Muscle of leg (tissue), 16 donors: ENCODE measurements at places on chromosomes 2 and 18.
A peak's percentile ranks its signal among the peaks of the same experiment; 100 is the strongest.

DNA sequence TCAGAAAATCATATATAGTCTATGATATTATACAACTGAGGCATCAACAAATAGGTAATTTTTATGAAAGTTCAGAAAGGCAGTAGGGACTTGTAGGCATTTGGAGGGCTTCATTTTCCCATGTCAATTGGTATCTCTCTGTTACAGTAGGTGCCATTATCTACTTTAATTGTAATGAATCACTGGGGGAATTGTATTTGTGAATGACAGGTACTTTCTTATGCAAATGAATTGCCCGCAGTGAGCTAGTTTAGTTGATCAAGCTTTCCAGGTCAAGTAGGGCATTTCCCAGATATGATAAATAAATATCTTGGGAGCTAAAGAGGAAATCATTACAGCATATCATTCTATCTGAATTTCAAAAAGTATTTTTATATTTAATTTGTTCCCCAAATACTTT lies 1116.3 kb downstream of the DPP10 start:
- H3K4me1 ChIP-seq = no peaks in the 10 kb centered on the region
- no peak for DNase-seq
- no peaks in the 10 kb centered on the region for H3K27me3 ChIP-seq
- no peak overlapping the region for H3K27ac ChIP-seq
- H3K4me3 ChIP-seq = no peak overlapping the region
- H3K36me3 ChIP-seq = no peaks in the 10 kb centered on the region

GRCh38 chr18:13295894-13296293 lies 77.3 kb downstream of the LDLRAD4 start:
- no peaks in the 10 kb centered on the region for H3K36me3 ChIP-seq
- H3K27me3 ChIP-seq = no peaks in the 10 kb centered on the region
- peaks cover 11% of the 10 kb centered on the region for H3K4me1 ChIP-seq

GRCh38 chr2:176111309-176111663 lies 4.2 kb downstream of the HOXD11 start:
- no peak overlapping the region for H3K4me3 ChIP-seq
- H3K36me3 ChIP-seq = no peaks in the 10 kb centered on the region
- peaks cover 89% of the 10 kb centered on the region for H3K27me3 ChIP-seq
- peaks cover 25% of the 10 kb centered on the region for H3K4me1 ChIP-seq
- H3K27ac ChIP-seq = no peak overlapping the region
- DNase-seq = peak; percentile 83

DNA sequence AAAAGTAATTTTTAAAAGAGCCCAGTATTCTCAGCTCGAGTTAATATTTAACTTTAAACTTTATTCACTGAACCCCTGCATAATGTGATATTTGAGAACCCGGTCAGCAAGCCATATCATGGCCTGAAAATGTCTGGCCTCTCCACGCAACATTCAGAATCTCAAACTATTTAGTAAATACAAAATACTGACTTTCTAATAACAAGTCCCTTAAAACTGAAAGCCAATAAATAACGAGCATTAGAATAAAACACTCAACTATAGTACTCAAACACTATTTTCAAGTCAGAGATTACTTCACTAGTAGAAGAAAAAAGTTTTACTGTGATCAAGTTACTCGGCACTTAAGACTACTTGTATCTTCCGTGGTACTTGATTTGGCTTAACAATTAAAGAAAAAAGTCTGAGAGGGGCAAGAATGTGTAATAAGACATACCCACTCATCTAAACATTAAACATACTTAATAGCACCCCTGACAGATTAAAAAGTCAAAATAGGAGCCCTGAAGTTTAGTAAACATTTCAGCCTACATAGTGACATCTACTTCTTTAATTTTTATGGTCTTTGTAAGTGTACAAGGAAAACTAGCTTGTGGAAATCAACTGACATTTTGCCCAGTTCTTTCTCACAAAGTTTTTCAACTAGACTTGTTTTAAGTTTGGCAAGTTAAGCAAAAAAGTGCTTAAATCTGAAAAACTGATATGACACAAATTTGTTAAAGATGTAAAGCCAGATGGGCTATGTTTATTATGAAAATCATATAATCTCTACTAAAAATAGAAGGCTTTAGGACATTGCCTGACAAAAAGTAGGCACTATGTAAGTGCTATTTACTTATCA lies 38.2 kb downstream of the RTN4 start:
- no peaks in the 10 kb centered on the region for H3K27me3 ChIP-seq
- DNase-seq = peak; percentile 40
- H3K4me3 ChIP-seq = no peak overlapping the region
- H3K4me1 ChIP-seq = peaks cover 5% of the 10 kb centered on the region
- peak overlapping the region; percentile 62 for H3K27ac ChIP-seq

- no peaks in the 10 kb centered on the region for H3K4me1 ChIP-seq
- peak overlapping the region; percentile 13 for H3K4me3 ChIP-seq
- no peaks in the 10 kb centered on the region for H3K36me3 ChIP-seq
- peak overlapping the region; percentile 80 for H3K27ac ChIP-seq
Measured at GRCh38 chr18:7038330-7038851, 79.2 kb downstream of the LAMA1 start.
